ENCODE measurements at places on chromosomes 2 and 18.

DNA sequence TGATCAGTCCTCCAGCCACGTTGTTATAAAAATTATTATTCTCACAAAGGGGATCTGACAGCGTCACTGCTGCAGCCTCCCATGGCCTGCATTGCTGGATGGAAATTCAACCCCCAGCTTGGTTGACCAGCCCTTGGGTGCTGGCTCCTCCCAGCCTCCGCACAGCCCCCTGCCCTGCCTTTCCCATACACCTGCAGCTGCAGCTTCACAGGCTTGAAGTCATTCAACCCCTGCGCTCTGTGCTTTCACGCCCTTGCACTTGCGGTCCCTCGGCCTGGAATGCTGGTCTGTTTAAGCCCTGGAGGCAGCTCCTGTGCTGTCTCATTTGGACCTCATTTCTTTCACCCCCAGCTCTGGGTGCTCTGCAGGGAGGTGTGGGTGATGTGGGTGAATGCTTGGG lies 860 bp upstream of the CD8A start:
- DNase-seq: no peak

DNA sequence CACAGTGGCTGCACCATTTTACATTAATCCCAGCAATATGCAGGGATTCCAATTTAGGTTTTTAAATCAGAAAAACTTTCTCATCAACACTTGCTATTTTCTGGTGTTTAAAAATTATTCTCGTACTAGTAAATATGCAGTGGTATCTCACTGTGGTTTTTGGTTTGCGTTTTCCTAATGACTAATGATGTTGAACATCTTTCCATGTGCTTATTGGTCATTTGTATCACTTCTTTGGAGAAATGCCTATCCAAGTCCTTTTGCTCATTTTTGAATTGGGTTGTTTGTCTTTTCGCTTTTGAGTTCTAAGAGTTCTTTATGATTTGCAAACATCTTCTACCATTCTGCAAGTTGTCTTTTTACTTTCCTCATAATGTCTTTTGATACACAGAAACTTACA lies 62.1 kb upstream of the TCF7L1 start:
- no peak for DNase-seq

GRCh38 chr2:53668624-53669026 lies 99.0 kb upstream of the CHAC2 start:
- DNase-seq: no peak

GRCh38 chr2:45169339-45170190 lies 160.3 kb upstream of the SIX2 start:
- no peak for DNase-seq

- no peak for DNase-seq
Observed at GRCh38 chr2:217890445-217890844, 112.3 kb downstream of the TNS1 start.

GRCh38 chr18:52334896-52335295 lies 5.1 kb upstream of the DCC start:
- no peak for DNase-seq

GRCh38 chr2:26870585-26871095 lies 22.7 kb downstream of the DPYSL5 start:
- DNase-seq: no peak

GRCh38 chr2:175844169-175844568 lies 157.9 kb downstream of the LNPK start:
- DNase-seq: no peak

- DNase-seq: no peak
Observed at GRCh38 chr18:62033756-62034155, 140.9 kb upstream of the RNF152 start.

GRCh38 chr2:58925676-58926081 lies 684.6 kb upstream of the FANCL start:
- no peak for DNase-seq

DNA sequence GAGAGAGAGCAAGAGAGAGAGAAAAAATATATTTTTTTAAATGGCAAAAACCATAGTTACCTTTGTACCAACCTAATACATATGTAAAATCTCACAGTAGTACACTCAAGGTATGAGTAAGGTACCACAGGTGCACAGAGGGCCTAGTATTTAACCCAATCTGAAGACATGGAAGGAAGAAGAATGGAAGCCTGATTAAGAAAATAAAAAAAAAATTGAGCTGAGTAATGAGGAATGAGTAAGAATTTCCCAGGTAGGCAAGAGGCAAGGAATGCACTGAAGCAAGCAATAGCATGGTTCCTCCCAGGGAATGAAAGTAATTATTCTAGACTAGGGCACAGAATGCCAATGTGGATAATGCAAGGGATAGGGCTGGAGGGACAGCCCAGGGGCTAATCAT lies 294.2 kb downstream of the FIGN start:
- DNase-seq: no peak

GRCh38 chr2:149089068-149089467 lies 50.6 kb downstream of the LYPD6B start:
- DNase-seq: no peak

- DNase-seq: no peak
Observed at GRCh38 chr2:157839822-157840221, 36.3 kb downstream of the ACVR1 start.

- DNase-seq: no peak
Observed at GRCh38 chr18:73785300-73785699, 362.3 kb downstream of the FBXO15 start.

GRCh38 chr2:231985823-231986261 lies 24.3 kb downstream of the DIS3L2 start:
- DNase-seq: no peak

DNA sequence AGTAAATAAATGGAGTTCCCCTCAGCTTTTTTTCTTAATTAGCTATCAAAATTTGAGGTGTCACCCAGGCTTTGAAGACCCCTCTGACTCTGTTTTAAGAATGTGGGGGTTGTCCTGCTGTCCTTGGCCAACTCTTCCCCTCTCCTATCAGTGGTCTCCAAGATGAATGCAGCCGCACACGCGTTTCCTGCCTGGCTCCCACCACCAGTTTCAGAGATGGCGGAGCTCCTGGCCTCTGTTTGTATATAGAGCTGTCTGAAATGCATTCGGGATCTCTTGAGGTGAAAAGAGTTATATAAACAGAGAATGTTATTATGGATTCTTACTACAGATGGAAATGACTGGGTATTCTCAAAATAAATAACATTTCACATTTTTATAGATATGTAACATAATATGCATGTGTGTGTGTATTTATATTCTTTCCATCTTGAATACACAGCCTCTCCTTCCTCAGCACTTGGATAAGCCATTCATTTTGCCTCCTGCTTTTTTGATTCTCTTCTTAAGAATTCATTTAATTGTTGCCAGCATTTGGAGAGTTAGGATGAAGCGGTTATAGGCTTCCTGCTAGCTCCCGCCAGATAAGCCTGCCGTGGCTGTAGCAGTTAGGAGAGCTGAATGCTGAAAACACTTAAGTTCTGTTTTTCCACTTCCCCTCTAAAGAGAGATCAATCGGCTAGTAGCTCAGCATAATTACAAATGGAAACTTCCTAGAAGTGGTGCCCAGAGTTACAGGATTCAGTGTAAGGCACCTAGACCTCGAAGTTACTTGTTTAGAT lies 659.3 kb upstream of the FANCL start:
- DNase-seq: no peak

DNA sequence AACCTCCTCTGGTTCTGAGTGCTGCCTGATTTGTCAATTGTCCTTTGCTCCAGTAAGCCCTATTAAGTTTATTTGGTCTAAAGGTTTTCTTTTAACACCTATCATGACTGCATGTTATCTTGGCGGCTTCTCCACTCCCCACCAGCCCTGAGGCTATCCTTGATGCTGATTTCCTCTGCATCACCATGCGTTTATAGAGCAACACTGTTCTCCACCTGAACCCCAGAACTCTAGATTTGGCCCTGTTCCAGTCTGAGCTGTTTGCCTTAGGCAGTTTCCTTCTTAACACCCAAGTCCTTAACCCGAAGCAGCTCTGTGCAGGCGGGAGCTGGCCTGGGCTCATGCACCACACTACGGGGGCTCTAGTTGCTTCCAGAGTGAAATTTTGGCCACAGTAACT lies 98.2 kb upstream of the NPAS2 start:
- DNase-seq: no peak

- DNase-seq: no peak
Observed at GRCh38 chr2:26185954-26186770, 13.3 kb downstream of the GAREM2 start.

- no peak for DNase-seq
Observed at GRCh38 chr18:10234281-10234680, 220.2 kb upstream of the APCDD1 start.

- DNase-seq: no peak
Observed at GRCh38 chr18:40577239-40577980, 1377.6 kb upstream of the PIK3C3 start.

GRCh38 chr2:208373460-208374089 lies 33.0 kb upstream of the PTH2R start:
- DNase-seq: peak; percentile 30

- DNase-seq: no peak
Observed at GRCh38 chr2:54945391-54946219, 104.6 kb downstream of the RTN4 start.

GRCh38 chr2:191245869-191246531 lies 796 bp downstream of the MYO1B start:
- peak; percentile 7 for DNase-seq

- DNase-seq: no peak
Observed at GRCh38 chr2:207833251-207833751, 63.6 kb upstream of the FZD5 start.

DNA sequence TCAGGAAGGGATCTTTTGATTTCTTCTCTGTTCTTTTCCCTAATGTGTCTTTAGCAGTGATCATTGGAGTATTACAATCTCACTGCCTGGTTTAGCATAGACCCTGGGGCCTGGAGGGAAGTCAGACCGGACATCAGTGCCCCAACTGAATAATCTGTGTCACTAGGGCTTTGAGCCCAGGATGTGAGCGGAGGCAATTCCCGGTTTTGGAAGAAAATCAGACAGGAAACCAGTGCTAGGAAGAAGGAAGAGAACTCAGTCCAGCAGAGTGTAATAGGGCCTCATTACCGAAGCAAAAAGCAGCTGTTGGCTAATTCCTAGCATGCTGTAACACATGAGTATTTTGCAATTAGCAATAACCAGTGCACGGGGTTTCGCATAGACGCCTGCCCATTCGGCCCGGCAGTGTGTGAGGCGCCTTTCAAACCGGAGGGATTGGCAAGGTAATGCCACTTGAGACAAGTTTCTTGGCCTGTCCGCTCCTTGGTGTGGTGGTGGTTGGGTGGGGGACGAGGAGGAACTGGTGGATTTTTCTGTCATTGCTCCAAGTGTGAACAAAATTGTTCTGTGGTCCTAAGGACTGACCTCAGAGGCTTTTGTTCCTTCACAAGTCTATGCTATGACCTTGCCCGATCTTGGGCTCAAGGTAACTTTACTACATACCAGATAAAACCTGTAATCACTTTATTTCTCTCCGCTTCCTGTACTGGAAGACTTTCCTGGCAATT lies 2.8 kb downstream of the FOSL2 start:
- DNase-seq: no peak

GRCh38 chr2:26587994-26588393 lies 53.2 kb downstream of the CIB4 start:
- no peak for DNase-seq

GRCh38 chr18:74477771-74478170 lies 18.4 kb upstream of the CNDP2 start:
- no peak for DNase-seq

GRCh38 chr2:160490733-160491685 lies 2.6 kb downstream of the RBMS1 start:
- no peak for DNase-seq

All from CD4-positive, alpha-beta T cell treated with Interleukin-4 for 1 hour (primary cell).